Stimulated activated CD8-positive, alpha-beta memory T cell treated with anti-CD3 and anti-CD28 coated beads, Interleukin-2, amount 100 ng/mL, for 1 hour (primary cell): ENCODE measurements at places on chromosomes 7 and 10.

GRCh38 chr7:114432703-114433102, 18.1 kb downstream of the FOXP2 start:
- no peak for DNase-seq

GRCh38 chr7:96422388-96422787, 100.5 kb upstream of the SLC25A13 start:
- DNase-seq = no peak

DNA sequence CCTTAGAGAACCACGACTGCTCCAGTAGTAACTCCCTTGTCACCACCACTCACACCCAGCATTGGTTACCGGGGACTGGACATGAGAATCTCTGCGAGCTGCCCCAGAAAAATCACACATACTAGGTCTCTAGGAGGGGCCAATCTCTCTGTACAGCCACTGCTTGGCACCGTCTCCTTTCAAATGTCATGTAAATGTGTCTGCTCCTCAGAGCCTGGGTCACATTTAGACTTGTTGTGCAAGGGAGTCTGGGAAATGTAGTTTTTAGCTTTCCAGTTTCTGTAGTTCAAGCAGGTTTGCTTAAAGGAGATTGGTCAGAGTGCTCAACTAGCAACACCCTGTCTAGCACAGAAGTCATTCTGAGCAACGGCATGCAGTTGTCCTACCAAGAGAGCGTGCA, 60.0 kb downstream of the CHN2 start:
- DNase-seq = no peak

DNA sequence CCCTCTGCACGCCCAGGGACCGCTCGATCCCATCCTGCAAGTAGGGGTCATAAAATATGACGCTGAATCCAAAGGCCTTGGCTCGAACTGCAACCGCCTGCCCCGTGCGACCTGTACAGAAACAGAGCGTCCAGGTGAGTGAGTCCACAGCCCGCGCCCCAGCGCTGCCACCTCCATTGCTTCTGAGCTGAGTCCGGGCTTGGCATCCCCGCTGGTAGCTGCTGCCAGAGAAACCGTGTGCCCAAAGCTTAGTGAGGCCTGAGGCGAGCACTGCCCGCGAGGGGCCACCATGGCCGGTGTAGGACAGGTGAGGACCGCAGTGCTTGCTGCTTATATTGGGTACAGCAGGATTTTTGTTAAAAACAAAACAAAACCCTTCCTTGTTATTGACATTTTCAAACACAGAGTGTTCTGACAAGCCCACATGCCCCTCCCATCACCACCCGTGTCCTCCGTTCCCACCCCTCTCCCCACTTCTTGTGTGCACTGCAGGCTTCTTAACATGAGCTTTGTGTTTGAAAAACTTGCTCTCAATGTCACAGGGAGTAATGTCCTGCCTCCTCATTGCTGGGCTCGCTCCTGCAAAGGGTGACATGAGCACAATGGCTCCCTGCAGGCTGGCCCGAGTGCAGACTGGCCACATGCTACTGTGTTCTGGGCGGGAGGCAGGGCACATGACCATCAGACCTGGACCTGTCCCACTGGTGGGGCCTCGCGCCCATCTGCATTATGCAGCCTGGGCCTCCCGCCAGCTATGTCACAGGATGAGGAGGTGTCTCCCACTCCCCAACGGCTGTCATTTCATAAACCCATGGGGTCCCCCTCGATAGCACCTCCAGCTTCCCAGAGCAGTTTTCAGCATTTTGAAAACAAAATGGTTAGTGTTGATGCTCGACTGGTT, 52.9 kb downstream of the ZRANB1 start:
- no peak for DNase-seq

GRCh38 chr10:49518982-49519578, 19.8 kb downstream of the ERCC6 start:
- no peak for DNase-seq

GRCh38 chr10:127424594-127425264, 124.4 kb upstream of the NPS start:
- DNase-seq = no peak

GRCh38 chr10:65719790-65720189, 1206.0 kb upstream of the LRRTM3 start:
- DNase-seq = no peak

GRCh38 chr7:19663816-19664462, 44.9 kb downstream of the POLR1F start:
- DNase-seq = no peak

DNA sequence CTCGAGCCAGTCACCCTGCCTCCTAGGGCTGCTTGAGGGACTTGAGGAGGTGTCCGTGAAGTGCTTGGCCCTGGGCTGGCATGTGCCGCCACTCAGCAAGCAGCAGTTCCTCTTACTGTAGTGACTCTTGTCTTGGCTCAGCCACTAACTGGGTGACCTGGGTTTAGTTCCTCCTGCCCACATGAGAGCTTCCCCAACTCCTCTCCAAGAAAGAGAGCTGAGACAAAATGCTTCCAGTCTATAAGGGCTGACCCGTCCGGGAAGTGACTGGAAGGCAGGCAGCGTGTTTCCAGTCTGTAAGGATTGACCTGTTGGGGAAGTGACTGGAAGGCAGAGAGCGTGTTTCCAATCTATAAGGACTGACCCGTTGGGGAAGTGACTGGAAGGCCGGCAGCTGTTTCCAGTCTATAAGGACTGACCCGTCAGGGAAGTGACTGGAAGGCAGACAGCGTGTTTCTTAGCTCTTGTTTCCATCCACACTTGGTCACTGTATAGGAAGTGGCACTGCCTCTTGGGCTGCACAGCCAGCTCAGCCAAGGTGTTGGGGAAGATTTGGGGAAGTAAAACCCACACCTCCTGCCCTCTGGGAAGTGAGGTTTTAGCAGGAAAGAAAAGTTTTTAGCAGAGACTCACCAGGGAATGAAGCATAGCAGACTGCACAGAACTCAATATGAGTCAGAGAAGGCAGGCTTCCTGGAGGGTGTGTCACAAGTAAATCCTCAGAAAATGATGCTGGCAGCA, 53.3 kb upstream of the PPIF start:
- no peak for DNase-seq

DNA sequence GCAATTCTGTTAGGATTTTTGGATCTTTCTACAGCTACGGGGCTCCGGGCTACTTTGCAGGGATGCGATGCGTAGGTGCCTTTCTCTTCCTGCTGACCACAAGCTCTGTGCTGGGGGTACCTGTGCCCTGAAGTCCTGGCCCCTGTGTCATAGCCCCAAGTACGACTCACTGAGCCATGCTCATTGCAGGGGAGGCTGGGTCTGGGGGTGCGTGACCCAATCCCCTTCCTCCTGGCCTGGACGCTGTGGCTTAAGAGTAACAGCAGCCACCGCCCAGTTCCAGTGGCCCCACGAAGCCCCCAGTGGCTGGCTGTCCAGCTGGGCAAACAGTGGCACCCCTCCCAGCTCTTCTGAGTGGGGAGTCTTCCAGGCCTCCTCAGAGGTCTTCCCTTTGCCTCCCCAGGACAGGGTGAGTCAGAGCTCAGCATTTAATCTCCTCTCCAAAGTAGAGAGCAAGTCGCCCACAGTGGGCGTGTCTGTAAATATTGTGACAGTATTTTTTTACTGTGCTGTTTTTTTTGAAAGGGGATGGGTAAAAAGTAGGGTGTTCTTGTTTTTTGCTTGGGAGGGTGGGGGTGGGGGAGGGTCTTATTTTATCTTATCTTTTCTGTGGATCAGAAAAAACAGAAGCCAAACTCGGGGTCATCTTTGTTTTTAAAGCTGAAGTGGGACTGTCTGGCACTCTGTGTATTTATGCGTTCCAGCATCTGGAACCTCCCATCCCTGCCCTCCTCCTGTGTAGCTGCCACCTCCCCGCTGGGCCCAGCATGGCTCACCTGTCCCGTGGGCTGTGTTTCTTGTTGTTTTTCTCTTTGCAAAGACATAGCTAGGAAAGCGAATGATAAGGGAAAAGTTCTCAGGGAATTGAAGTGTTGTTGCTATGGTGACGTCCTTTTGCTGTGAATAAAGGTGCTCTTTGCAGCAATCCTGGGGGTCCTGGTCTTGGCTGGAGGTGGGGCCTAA, 8.2 kb downstream of the LFNG start:
- no peak for DNase-seq

- DNase-seq = no peak
Measured at GRCh38 chr10:102540023-102540422, 36.3 kb downstream of the SUFU start.

GRCh38 chr7:156230576-156230975, 410.0 kb upstream of the RNF32 start:
- no peak for DNase-seq

DNA sequence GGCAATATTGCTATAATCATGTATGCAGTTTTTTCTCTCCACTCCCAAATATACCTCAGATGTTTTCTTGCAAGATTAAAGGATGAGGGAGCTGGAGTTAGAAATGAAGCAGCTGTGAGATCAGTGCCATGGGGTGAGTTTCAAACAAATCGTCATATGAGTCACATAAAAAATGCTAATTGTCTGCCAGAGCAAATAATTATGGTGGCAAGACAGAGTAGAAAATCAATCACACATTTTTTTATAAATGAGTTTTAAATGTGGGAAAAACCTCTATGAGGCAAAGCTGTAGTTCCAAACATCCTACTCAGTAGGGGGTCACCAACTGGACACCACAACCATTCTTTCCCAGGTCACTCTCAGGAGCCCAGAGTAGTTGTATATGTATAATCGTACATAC, 55.3 kb downstream of the CH25H start:
- no peak for DNase-seq

DNA sequence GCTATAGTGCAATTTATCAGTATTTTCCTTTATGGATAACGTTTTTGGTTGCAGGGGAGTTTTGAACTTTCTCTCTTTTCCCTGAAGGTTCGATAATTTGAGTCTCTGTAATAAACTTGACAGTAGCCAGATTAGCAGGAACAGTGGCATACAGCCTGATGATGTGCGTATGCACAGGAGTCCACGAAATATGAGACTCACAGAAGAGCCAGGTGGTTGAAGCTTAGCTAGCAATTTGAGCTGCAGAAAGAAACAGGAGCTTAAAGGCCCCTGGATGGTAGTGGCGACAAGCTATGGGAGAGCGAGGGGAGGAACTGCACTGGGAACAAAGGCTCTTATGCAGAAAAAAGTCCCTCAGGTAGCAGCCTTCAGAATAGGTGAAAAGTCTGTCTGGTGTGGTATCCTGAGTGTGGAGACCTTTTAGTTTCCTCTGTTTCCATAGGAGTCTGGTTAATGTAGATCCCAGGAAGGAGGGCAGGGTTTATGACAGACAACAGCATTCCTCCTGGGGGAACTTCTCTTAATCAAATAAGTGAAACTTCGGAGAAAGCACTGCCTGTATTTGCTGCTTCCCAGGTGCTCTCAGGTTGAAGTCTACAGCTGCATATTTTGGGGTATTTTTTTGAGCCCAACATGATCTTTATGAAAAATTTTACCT, 32.7 kb downstream of the FANK1 start:
- no peak for DNase-seq

DNA sequence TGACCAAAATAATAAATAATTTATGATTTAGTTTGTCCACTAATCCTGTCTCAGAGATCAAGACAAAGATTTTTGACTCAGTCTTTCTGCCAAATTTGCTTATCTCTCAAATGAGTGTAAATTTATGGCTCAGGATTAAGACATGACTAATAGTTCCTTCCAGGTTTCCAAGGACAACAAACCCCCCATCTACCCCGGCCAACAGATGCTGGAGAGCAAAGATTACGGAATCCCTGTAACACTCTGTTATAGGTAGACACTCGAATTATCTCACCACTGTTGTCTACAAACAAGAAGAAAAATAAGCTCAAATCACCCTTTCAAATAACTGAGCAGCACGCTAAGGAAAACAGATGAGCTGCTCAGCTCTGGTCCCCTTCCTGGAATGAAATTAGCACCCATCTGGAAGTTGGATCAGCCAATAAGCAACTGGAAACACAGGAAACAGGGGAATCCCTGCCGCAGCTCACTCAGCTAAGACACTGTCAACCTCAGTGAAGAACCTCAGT, 56.8 kb upstream of the SVIL start:
- no peak for DNase-seq

- no peak for DNase-seq
Measured at GRCh38 chr10:132459301-132460003, 62.5 kb downstream of the PWWP2B start.
